Fibroblast of pulmonary artery (primary cell): ENCODE measurements at places on chromosomes 5 and 9.

DNA sequence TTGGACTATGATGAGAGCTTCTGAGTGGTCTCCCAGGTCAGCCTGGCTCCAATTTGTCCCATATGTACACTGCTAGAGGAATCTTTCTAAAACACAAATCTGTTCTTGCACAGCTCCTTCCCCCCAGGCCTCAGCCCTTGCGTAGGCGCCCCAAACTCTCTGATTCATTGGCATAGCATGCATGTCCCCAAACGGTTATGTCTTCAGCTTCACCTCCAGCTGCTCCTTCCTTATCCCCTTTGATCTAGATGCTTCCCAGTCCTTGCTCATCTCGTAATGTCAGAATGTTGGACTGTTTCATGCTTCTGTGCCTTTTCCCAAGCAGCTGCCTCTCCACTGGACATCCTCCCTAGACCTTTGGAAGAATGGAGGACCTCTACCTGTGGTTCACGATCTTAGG lies 60.1 kb upstream of the BASP1 start:
- no peak for DNase-seq

DNA sequence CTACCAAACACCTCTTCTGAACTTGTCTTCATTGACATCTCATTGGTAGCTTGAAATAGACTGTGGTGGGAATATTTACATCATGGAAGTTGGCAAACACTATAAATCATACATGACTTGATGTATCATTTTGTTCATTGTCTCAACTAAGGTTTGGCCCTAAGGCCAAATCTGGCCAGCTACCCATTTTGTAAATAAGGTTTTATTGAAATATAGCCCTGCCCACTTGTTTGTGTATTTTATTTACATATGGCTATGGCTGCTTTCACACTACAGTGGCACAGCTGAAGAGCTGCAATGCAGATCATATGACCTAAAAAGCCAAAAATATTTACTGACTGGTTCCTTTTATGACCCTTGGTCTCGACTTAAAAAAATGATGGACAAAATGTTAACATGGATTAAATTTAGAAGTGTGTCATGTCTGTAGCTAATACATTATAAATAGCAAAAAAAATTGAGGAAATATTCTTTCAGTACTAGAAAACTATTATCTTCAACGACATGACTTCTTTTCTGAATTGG lies 22.1 kb downstream of the FAM240B start:
- DNase-seq, result no peak

GRCh38 chr9:129026442-129027223 lies 1.5 kb downstream of the SH3GLB2 start:
- DNase-seq, result no peak

DNA sequence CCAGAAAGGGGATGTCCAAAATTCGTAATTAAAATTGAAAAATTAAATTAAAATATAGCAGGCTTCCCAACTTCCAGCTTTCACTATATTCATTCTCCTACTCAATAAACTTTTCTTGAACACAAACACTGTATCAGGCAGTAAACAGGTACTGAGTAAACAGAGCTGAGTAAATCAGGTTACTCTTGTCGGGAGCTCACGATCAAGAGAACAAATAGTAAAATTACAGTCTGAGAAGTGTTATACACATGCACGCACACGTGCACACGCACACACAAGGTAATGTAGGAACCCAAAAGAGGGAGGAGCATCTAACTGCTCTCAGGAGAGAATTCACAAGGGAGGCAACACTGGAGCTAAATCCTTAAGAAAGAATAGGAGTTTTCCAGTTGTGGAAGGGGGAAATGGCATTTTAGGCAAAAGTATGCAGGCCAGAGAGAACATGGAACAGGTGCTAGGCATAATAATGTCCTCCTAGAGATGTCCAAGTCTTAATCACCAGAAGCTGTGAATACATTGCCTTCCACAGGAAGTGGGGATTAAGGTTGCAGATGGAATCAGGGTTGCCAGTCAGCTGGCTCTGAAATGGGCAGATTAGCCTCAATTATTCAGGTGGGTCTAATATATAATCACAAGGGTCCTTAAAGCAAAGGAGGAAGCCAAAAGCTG lies 598.8 kb upstream of the BRINP1 start:
- no peak for DNase-seq

- DNase-seq, result no peak
Measured at GRCh38 chr9:21592063-21592338, 109.9 kb upstream of the IFNE start.

GRCh38 chr9:91500509-91501014 lies 76.9 kb upstream of the NFIL3 start:
- DNase-seq, result peak; percentile 81

GRCh38 chr5:77852068-77852513 lies 76.0 kb upstream of the TBCA start:
- DNase-seq, result no peak

GRCh38 chr9:73118286-73118685 lies 33.4 kb upstream of the ANXA1 start:
- DNase-seq, result no peak

DNA sequence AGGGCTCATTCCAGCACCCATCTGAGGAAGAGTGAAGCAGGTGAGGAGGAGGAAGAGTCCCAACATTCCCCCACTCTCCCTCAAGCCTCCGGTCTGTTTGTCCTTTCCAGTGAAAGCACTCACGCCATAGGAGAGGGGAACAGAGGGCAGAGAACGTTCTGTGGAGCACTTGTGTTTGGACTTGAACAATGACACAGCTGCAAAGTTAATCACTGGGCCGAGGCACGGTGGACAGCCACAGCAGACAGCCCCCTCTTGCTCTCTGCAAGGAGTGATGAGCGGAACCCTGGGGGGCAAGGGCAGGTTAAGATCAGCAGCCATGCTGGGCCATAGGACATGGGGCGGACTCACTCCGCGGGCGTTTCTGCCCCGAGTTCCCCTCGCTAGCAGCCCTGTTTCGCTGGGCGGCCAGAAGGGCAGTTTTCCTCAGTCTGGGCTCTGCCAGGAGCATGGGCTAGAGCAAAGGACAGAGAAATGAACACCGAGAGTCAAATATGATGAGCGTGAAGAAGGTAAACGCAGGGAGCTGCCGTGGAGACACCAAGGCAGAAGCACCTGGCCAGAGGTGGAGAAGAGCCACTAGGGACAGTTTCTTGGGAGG lies 185.7 kb downstream of the GAPVD1 start:
- no peak for DNase-seq

DNA sequence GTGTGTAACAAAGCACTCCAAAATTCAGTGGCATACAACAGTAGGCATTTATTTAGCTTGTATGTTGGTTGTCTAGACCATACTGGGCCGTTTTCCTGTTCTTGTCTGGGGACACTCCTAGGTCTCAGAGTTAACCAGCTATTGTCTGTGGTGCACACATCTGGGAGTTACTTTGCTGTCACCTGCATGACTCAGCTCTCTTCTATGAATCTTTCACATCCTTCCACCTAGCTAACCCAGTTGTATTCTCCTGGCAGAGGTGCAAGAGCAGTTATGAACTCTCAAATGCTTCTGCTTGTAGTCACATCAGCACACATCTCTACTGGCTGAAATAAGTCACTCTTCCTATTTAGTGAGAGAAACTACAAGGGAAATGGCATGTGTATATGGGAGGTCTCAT lies 138.1 kb downstream of the BAAT start:
- DNase-seq, result no peak

- DNase-seq, result peak; percentile 45
Measured at GRCh38 chr9:134469041-134469875, 143.0 kb downstream of the RXRA start.

- DNase-seq, result no peak
Measured at GRCh38 chr5:73812457-73812856, 186.5 kb downstream of the ARHGEF28 start.

GRCh38 chr5:82798676-82799075 lies 278.5 kb downstream of the TMEM167A start:
- DNase-seq, result no peak

DNA sequence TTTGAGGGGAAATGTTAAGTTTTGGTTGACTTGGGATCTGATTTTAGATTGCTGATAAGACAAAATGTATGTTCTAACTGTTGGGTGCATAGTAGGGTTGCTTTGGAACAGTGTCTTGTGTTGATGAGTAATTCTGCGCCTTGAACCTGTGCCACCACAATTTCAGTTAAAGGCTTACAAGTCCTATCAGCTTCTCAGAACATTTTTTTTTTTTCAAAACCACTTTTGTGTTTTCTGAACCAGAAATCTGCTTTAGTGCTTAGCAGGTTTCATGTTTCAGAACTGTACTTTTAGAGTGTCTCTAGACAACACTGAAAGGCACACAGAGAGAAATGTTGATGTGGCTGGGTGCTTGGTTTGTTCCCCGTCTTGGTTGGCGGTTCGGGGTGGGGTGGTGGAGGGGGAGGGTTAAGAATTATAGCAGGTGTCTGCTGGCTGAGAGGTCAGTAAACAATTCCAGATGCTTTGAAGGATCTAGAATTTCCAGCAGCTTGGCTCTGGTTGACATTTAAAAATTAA lies 84.6 kb downstream of the ANKRD55 start:
- DNase-seq, result no peak

- DNase-seq, result no peak
Measured at GRCh38 chr9:124281931-124282371, 24.2 kb downstream of the NEK6 start.

- no peak for DNase-seq
Measured at GRCh38 chr5:104843822-104844221, 1281.2 kb upstream of the NUDT12 start.
